ENCODE measurements at places on chromosomes 7 and 10.

DNA sequence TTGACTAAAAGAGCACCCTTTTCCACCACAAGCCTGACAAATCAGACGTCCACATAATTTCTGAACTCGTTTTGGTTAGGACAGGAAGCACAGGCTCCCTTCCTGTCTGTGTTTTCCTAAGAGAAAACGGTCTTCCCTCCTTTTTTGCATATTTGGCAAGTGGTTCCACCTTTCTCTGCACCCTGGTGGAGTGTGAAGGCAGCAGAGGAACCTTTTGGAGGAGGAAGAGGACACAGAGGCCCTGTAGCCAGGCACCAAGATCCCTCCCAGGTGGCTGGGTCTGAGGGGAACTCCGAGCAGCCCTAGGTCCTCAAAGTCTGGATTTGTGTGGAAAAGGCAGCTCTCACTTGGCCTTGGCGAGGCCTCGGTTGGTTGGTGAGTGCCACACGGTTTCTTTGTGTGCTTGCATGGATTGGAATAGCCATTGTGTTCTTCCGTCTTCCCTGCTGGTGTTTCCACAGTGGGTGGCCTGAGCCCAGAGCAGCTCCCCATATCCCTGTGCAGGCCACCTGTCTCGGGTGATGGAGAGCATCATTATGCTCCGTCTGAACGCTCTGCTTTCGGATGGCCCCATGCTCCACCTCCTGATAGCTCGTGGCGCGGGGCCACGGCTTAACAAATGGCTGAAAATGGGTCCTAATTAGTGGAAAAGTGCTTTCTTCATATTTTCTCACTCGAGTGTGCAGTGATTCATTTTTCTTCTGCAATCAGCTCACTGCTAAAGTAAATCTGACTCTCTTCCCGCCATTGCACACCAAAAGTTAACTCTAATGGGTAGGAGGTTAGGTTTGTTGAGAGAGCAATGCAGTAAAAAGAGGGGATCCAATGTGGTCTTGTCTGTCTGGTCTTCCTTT lies 4.2 kb downstream of the IKZF1 start:
- no peak for DNase-seq

- DNase-seq, result no peak
These were observed 32.6 kb upstream of the UNCX start for GRCh38 chr7:1200045-1200444.

DNA sequence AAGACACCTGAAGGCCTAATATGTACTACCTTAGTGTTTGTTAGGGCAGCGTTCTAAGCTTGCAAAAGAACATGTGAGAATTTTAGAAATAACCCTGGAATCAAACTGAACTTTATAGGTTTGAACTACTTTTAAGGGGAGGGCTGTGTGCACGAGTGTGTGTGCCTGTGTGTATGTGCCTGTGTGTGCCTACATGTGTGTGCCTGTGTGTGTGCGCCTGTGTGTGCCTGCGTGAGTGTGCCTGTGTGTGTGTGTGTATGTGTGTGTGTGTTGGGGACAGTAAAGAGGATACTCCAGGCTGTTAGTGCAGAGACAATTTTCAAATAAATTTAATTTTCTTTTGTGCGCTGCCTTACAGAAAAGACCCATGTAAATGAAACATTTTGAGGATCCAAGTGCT lies 68.1 kb upstream of the WDR11 start:
- no peak for DNase-seq

DNA sequence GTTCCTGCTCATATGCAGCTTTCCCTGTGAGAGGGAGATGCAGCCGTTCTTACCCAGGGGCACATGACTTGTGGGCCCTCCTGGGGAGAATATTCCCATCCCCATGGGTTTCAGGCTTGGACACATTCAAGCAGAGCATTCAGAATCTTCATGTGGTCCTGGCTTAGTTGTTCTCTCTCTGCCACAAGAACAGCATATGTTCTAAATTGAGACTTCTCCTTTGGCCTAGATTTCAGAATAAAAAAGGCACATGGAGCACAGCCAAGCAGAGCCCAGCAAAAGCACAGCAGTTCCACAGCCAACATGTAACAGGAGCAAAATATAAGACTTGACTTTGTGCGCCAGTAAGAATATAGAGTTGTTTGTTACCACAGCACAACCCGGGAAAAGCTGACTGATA lies 306.4 kb upstream of the MYO3A start:
- no peak for DNase-seq

DNA sequence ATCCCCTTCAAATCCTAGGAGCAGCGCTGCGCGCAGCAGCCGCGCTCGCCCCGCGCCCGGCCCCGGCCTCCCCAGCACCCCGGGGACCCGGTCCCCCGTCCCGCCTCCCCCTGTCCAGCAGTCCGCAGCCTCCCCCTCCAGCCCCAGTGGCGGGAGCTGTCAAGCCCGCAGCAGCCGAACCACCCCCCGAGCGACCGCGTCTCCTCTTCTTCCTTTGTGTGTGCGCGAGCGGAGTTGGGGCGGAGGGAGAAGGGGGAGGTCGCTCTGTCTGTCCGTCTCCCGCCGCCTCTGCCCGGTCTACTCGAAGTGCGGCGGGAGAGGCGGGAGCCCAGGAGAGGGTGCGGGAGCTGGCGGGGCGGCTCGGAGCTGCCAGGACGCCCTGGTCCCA lies 375 bp upstream of the CHN2 start:
- DNase-seq, result no peak

GRCh38 chr7:147472556-147472955 lies 1118.0 kb upstream of the C7orf33 start:
- DNase-seq, result no peak

- no peak for DNase-seq
These were observed 159.9 kb downstream of the MGMT start for GRCh38 chr10:129626796-129627435.

- DNase-seq, result no peak
These were observed 5.6 kb downstream of the BAG3 start for GRCh38 chr10:119656760-119657159.

GRCh38 chr10:18332484-18332883 lies 192.3 kb downstream of the CACNB2 start:
- DNase-seq, result no peak

DNA sequence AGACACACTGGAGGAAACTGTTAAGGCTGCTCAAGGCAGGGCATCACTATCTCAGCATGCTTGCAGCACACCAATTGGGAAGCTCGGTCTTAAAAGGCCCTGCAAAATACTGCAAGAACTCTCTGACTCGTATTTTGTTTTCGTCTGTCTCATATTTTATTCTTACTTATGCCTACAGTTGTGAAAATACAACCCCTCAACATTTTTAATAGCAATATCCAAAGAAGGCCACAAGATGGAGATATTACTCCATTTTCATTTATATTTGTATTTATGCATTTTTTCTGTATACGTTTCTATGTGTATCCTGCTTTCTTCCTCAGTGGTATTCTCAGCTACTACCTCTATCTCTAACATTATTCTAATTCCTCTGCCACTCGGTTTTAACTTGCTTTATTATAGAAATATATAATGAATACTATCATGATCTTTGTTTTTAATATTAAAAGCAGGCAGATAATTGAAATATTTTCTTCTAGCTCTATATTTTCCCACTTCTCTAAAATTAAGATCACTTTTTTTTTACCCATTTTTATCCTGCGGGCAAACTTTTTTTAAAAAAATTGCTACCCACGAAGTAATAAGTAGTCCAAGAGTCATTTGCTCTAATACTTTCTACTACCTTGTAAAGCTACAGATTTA lies 10.0 kb downstream of the DNAJC1 start:
- no peak for DNase-seq

GRCh38 chr10:119209035-119209735 lies 1.8 kb downstream of the GRK5 start:
- no peak for DNase-seq

All from cortex of kidney (tissue), 1 donor.